ENCODE measurements at places on chromosomes 7 and 10. TPM values are rescaled to one million over a fixed set of nuclear protein-coding genes. Genes with fewer than 3 reads are reported as not detected.

DNA sequence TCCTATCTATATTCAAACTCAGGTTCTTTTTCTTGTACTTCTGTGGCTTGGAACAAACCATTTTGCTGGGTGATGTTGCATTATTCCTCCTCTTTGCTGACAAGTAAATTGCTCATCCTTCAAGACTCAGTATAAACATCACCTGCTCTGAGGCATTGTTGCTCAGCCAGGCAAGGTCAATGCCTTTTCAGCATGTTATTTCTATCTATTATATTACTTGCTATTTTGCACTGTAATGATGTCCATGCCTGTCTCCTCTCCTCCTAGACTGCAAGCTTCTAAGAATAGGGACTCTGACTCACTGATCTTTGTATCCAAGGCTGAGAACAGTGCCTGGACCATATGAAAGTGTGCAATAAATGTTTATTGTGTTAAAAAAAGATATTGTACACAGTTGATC, 293.8 kb downstream of the RNLS start:
- no peak for DNase-seq
- no peak overlapping the region for H3K27ac ChIP-seq
- no peaks in the 10 kb centered on the region for H3K36me3 ChIP-seq
- H3K27me3 ChIP-seq: no peaks in the 10 kb centered on the region
- no peak overlapping the region for H3K4me3 ChIP-seq

- no peaks in the 10 kb centered on the region for H3K4me1 ChIP-seq
- no peak for DNase-seq
- no peak overlapping the region for H3K4me3 ChIP-seq
- H3K27me3 ChIP-seq: no peaks in the 10 kb centered on the region
- no peak overlapping the region for H3K27ac ChIP-seq
Measured at GRCh38 chr7:6139189-6139996, 108.2 kb downstream of the ANKRD61 start.

Gene ACTL6B
- total RNA-seq: not detected

DNA sequence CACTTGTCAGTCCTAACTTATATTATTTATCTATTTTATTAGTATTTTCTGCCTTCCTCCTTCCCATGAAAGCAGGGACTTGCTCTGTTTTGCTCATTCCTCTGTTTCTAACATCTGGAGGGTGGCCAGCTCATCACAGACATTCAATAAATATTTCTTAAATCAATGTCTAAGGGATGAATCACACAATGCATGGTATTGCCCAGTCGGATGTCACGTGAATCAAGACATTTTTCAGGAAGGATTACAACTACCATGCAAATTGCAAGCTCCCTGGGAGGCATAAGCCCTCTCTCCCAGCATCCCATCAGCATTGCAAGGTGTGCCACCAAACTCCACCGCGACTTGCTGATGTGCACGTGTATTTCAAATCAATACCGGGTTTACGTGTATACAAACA, 146.6 kb upstream of the RNF32 start:
- H3K27me3 ChIP-seq: no peaks in the 10 kb centered on the region
- H3K4me3 ChIP-seq: no peak overlapping the region
- peak; percentile 12 for DNase-seq
- H3K27ac ChIP-seq: no peak overlapping the region
- H3K4me1 ChIP-seq: no peaks in the 10 kb centered on the region
- H3K36me3 ChIP-seq: no peaks in the 10 kb centered on the region

DNA sequence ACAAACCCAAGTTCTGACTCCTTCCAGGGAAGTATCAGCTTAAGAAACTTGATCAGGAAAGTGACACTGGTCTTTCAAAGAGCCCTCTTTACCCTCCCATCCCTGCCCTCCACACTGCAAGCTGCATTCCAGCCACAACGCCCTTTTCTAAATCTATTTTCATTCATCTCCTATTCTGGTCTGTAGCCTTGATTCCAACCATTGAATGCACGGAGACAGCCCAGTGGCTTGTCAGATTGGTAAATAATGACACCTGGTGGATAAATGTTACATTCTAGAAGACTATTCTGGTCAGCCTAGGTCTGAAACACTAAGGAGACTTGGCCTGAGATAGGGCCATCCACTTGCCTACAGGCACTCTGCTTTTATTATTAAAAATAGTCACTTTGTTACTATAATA, 20.9 kb downstream of the MORN4 start:
- no peaks in the 10 kb centered on the region for H3K27me3 ChIP-seq
- DNase-seq: peak; percentile 31
- no peak overlapping the region for H3K4me3 ChIP-seq

- H3K27ac ChIP-seq: no peak overlapping the region
- no peaks in the 10 kb centered on the region for H3K27me3 ChIP-seq
- H3K4me3 ChIP-seq: no peak overlapping the region
- H3K4me1 ChIP-seq: no peaks in the 10 kb centered on the region
- DNase-seq: peak; percentile 22
Measured at GRCh38 chr7:82156893-82157292, 286.7 kb downstream of the CACNA2D1 start.

GRCh38 chr7:90584378-90584777, 11.7 kb upstream of the CDK14 start:
- peaks cover 11% of the 10 kb centered on the region for H3K4me1 ChIP-seq
- no peak overlapping the region for H3K4me3 ChIP-seq
- no peak overlapping the region for H3K27ac ChIP-seq
- H3K36me3 ChIP-seq: no peaks in the 10 kb centered on the region
- DNase-seq: no peak
- no peaks in the 10 kb centered on the region for H3K27me3 ChIP-seq

GRCh38 chr7:65731562-65732035, 141.3 kb upstream of the VKORC1L1 start:
- peak; percentile 1 for DNase-seq
- H3K27ac ChIP-seq: no peak overlapping the region
- H3K4me1 ChIP-seq: peaks cover 7% of the 10 kb centered on the region
- H3K4me3 ChIP-seq: peak overlapping the region; percentile 41
- no peaks in the 10 kb centered on the region for H3K27me3 ChIP-seq

DNA sequence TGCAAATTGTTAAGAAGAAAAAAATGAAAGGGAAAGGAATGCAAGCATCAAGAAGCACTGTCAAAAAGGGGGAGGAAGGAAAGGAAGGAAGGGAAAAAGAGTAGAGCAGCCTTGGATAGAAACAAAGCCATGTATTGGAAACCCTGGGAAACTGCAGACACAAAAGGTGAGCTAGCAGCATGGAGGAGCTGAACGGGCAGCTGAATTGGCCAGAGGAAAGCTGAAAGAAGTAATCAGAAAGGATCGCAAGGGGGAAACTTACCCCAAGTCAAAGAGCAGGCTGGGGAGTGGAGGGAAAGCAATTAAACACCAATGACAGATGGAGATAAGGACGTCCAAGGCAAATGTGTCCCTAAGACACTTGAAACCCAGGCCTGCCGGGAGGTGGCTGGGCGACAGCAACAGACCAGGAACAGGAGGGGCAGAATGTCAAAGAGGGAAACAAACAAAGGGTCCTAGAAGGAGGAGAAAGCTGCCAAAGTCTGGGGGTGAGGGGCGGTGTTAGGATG, 93.8 kb upstream of the SVIL start:
- no peaks in the 10 kb centered on the region for H3K27me3 ChIP-seq
- no peak for DNase-seq
- H3K36me3 ChIP-seq: no peaks in the 10 kb centered on the region
- no peak overlapping the region for H3K27ac ChIP-seq
- no peak overlapping the region for H3K4me3 ChIP-seq

- H3K27me3 ChIP-seq: no peaks in the 10 kb centered on the region
- no peaks in the 10 kb centered on the region for H3K4me1 ChIP-seq
- no peaks in the 10 kb centered on the region for H3K36me3 ChIP-seq
- DNase-seq: no peak
- H3K4me3 ChIP-seq: no peak overlapping the region
Measured at GRCh38 chr10:43598446-43598845, 7.8 kb upstream of the ZNF485 start.

GRCh38 chr7:90843472-90843871, 247.4 kb downstream of the CDK14 start:
- H3K27me3 ChIP-seq: no peaks in the 10 kb centered on the region
- no peak for DNase-seq
- no peak overlapping the region for H3K27ac ChIP-seq
- H3K4me3 ChIP-seq: no peak overlapping the region
- H3K36me3 ChIP-seq: no peaks in the 10 kb centered on the region

- peaks cover 5% of the 10 kb centered on the region for H3K4me1 ChIP-seq
- H3K27me3 ChIP-seq: no peaks in the 10 kb centered on the region
Measured at GRCh38 chr7:15747301-15747700, 60.8 kb upstream of the MEOX2 start.

Gene LDB3
- total RNA-seq: 3.9 TPM

DNA sequence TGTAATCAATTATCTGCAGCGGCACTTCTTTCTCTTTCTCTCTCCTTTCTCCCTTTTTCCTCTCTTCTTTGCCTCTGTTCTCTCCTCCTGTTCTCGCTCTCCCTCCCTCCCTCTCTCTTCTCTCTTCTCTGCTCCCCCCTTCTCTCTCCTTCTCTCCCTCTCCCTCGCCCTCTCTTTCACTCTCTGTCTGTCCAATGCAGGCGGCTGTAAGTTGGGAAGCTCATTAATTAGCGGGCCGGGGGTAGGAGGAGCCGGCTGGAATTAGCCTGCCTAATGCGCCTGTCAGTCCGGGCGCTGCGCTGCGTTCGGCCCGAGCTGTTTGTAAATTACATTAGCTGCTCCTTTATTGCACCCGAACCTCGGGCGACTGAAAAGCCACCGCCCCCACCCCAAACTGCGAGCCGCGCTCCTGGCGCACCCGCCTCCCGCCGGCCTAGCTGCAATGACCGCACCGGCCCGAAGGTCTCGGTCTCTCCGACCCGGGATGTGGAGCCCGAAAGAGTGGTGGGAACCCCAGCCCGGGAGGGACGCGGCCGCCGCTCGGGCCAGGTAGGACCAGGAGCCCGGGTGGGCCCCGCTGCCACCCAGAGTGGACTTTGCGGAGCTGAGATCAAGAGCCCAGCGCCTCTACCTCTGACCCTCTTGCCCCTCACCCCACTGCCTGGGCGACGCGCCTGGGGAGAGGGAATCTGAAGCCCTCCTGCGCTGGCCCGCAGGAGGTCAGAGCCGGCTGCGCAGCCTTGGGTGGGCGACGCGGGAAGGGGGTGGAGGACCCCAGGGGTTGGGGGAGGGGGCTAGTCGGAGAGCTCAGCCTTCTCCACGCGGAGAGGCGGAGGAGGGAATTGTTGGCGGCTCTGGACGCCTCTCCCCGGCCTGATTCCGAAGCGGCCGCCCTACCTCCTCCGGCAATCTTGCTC, at the start of gene LBX1:
LBX1 (minus strand) TSS at position 198 of the 917 bp plus-strand sequence. CDS start 648 bp downstream, outside the sequence.
- no peak for DNase-seq
- H3K27me3 ChIP-seq: peaks cover 94% of the 10 kb centered on the region
- no peak within 1 kb of the TSS for H3K4me3 ChIP-seq

Gene PNLIPRP1
- total RNA-seq: not detected

Gene TMEM273
- not detected for total RNA-seq

DNA sequence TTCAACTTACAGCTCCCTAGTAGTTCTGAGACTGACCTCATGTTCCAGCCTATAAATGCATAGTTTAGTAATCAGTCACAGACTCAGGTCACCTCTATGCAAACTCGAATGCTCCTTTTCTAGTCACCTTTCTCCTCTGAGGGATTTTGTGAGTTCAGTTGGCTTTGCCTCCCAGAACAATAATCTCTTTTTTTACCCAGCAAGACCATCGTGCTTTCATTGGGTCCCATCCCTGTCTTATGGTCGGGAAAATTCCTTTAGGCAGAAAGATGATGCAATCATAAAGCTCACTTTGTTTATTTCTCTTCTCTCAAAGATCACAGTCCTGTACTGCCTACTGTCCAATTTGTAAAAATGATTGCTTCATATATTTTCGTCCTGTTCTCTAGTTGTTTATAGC, 38.4 kb downstream of the TWIST1 start:
- H3K36me3 ChIP-seq: no peaks in the 10 kb centered on the region
- H3K27me3 ChIP-seq: no peaks in the 10 kb centered on the region
- peak; percentile 33 for DNase-seq
- H3K4me3 ChIP-seq: no peak overlapping the region

Gene NUTM2A
- 1.2 TPM for total RNA-seq

Gene TFAM
- 38.2 TPM for total RNA-seq

Gene ACHE
- 18.9 TPM for total RNA-seq

GRCh38 chr10:29590915-29591650, 43.7 kb downstream of the SVIL start:
- H3K27ac ChIP-seq: no peak overlapping the region
- peaks cover 28% of the 10 kb centered on the region for H3K4me1 ChIP-seq
- no peaks in the 10 kb centered on the region for H3K27me3 ChIP-seq
- no peak overlapping the region for H3K4me3 ChIP-seq

Gene DNAJC30
- total RNA-seq: 11.0 TPM

DNA sequence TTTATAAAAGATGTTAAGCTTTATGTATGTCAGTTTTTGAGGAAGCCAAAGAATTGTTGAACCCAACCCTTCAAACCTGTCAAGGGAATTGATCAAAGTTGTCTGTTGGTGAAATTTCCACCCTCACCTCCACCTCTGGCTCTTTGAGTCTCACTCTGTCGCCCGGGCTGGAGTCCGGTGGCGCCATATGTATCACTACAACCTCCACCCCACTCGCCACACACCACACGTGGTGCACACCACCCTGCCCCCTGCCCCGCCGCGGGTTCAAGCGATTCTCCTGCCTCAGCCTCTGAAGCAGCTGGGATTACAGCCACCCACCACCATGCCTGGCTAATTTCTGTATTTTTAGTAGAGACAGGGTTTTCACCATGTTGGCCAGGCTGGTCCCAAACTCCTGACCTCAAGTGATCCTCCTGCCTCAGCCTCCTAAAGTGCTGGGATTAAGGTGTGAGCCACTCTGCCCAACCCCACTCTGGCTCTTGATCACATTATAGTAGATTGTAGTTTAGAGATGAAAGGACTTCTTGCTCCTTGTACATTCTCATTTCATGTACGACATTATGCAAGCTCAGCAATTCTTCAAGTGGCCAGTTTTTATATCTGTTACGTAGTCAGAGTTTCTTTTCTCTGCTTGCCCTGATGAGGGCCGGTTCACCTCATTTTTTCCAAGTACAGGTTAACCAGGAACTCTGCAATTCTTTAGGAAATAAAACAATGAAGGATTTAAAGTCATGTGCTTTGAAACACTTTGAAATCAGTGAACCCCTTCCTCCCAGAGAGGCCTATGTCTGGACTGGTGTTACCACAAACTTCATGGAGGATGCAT, 7.0 kb downstream of the BAMBI start:
- peaks cover 11% of the 10 kb centered on the region for H3K36me3 ChIP-seq
- DNase-seq: no peak
- H3K4me3 ChIP-seq: no peak overlapping the region
- peaks cover 12% of the 10 kb centered on the region for H3K4me1 ChIP-seq
- no peak overlapping the region for H3K27ac ChIP-seq

- H3K36me3 ChIP-seq: no peaks in the 10 kb centered on the region
- peaks cover 3% of the 10 kb centered on the region for H3K27me3 ChIP-seq
- no peak overlapping the region for H3K4me3 ChIP-seq
- no peak overlapping the region for H3K27ac ChIP-seq
- peaks cover 3% of the 10 kb centered on the region for H3K4me1 ChIP-seq
- DNase-seq: no peak
Measured at GRCh38 chr10:21501091-21501490, 24.4 kb downstream of the SKIDA1 start.

Gene SPOCK2
- total RNA-seq: 1.4 TPM

- no peak overlapping the region for H3K4me3 ChIP-seq
- DNase-seq: no peak
- H3K4me1 ChIP-seq: no peaks in the 10 kb centered on the region
- no peak overlapping the region for H3K27ac ChIP-seq
- no peaks in the 10 kb centered on the region for H3K36me3 ChIP-seq
- no peaks in the 10 kb centered on the region for H3K27me3 ChIP-seq
Measured at GRCh38 chr10:12287772-12288171, 61.6 kb upstream of the CAMK1D start.

All from astrocyte (in vitro differentiated cells and primary cell).